ENCODE measurements at places on chromosomes 4 and X.

DNA sequence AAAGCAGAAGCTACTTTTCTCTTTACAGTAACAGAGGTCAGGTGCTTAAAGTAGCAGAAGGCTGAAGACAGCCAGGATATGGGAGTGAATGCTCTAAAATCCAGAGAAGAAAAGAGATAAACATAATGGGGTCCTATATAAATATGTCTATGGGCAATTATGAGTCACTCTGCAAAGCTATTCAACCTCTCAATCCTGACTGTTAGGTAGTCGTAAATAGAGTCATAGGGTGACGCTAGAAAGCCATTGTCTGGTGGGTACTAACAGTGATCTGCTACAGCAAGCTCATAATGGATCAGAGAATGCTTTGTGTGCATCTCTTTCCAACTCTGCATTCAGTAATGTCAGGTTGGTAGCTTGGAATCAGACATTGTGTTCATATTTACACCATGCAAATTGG, 53.5 kb upstream of the PDE5A start:
- DNase-seq, result no peak

DNA sequence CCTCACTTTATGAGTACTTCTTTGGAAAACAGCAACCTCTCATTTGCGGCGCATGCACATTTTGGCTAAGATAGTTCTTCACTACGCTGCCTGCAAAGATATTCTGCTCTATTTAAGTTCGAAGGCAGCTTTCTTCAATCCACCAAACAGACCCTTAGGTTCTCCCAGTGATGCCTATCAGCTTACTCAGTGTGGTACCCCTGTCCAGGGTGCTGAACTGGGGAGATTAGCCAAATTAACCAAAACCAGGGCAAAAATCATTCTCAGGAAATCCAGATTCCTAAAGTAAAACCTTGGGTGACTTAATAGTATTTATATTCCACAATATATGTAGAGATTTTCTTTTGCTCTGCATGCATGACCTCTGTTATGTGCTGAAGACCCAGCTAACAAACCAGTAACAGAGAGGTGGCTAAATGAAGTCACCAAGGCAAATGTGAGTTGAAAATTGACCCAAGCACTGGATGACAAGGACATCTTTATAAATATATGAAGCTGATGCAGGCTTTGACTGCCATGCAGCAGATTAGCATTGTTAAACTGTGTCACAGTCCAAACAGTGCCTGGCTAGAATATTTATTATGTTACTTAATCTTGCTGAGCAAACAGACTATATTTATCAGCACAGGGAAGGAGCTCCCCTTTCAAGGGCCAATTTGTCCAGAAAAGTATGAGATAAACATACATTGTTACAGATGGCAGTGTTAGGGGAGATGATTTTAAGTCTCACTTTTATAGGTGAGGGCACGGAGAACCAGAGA, 418.2 kb downstream of the STIM2 start:
- no peak for DNase-seq

DNA sequence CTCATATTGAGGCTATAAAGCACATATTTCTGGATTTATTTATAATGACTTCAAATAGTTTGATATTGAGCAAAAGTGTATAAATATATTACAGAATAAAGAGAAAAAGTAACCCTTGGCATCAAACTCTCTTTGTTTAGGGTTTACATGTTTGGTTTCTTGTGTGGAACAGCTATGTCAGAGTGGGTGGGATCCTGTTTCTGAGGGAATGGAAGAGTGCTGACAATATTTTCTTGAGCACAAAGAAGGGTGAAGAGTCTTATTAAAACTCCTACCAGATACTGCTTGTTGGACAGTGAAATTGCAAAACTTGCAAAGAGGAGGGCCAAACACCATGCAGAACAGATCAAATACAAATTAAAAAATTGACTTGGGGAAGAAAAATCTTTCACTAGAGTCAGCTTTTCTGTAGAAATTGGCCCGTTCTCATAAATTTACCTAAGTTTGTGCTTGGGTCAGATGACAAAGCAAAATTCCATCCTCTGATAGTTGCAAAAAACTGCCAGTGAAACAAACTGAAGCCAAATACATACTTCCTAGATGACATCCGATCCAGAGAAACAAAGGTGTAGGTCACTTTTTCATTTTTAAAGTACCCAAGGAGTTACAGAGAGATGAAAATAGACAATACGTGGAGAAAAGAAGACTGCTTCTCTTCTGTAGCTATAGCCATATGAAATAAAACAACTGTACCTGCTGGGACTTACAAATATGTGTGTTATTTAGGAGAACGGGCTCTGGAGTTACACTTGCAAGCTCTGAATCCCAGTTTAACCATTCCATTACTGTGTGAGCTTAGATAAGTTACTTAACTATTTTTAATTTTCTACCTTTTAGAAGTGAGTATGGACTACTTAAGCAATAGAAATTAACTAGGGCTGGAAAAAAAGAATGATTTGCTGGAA, 133.3 kb downstream of the MAML3 start:
- DNase-seq, result peak; percentile 67

DNA sequence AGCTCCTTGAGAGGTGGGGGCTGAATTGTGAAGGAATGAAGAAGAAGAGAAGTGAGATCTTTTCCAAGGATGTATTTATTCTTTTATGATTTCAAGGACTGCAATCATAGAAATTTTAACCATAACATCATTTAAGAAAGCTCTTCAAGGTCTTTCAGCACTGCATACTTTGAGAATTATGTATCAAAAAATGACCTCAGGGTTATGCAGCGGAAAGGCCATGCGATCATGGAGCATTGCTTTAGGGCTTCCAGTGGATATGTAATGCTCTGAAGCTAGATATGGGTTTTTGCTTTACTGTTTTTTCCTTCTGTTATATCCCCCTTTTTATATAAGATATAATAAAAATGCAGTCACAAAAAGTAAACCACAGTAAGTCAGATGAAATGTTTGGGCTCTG, 38.7 kb downstream of the SGMS2 start:
- DNase-seq, result no peak

DNA sequence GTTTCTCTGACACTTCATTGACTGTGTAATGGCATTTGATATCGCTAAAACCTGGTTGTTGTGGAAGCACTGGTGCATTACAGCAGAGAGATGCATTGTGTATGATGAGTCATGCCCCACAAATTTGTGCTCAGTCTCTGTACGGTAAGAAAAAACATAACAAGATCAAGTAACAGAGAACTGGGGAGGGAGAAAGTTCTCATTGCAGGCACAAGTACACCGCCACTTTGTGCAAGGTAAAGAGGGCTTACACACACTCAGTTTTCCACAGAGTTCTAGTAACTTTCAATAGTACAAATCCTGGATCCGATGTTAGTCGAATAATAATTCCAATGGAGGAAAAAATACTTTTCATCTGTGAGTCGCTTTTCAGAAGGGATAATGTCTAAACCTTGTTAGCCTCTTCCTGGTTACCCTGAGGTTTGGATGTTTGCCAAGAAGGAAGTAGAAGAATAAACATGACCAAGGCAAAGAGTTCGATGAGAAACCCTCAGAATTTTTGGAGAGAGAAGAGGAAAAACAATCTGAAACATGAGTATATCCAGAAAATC, 512.5 kb upstream of the SLIT2 start:
- peak; percentile 82 for DNase-seq

- no peak for DNase-seq
These were observed 9.7 kb downstream of the POU4F2 start for GRCh38 chr4:146648461-146648783.

GRCh38 chr4:85127653-85128052, 161.2 kb upstream of the WDFY3 start:
- DNase-seq, result no peak

- no peak for DNase-seq
These were observed 244.6 kb upstream of the BOD1L1 start for GRCh38 chr4:13872155-13872554.

DNA sequence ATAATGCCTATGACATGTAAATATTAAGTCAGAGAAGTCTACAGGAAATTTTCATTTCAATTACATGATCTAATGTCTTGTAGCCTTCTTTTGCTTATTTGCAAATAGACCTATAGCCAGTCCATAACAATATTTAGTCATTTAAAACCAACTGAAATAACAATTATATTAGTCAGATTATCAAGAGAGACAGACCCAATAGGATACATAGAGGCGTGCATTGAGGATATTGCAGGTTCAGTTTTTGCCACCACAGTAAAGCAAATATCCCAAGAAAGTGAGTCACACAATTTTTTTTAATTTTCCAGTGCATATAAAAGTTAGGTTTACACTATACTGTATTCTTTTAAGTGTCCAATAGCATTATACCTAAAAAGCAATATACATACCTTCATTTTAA, 349.7 kb upstream of the ATOH1 start:
- DNase-seq, result no peak

- no peak for DNase-seq
These were observed 101.2 kb upstream of the CXCL13 start for GRCh38 chr4:77504407-77504806.

GRCh38 chrX:40644176-40644575, 3.2 kb downstream of the CXorf38 start:
- no peak for DNase-seq

GRCh38 chr4:129515356-129515755, 419.4 kb downstream of the C4orf33 start:
- no peak for DNase-seq

DNA sequence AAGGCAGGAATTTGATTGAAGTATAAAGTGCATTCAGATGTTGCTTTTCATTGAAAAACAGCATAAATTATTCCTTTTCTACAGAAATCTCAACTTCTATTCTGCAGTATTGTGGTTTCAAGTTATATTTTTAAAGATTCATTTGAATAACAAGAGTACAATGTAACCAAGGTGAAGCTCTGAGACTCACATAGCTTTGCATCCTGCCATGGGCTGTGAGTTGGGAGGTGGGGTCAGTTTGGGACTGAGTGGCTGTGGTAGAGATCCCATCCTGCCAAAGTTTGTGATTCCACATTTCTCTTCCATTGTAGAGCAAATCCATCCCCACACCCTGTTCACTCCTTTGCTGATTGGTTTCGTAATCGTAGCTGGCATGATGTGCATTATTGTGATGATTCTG, 69.2 kb downstream of the KIT start:
- DNase-seq, result no peak

GRCh38 chrX:135509885-135510284, 10.6 kb upstream of the INTS6L start:
- no peak for DNase-seq

- no peak for DNase-seq
These were observed 12.1 kb downstream of the HAND2 start for GRCh38 chr4:173517781-173518424.

GRCh38 chr4:54014666-54015160, 49.7 kb downstream of the CHIC2 start:
- no peak for DNase-seq

GRCh38 chr4:54527532-54527931, 130.2 kb upstream of the KIT start:
- DNase-seq, result no peak

DNA sequence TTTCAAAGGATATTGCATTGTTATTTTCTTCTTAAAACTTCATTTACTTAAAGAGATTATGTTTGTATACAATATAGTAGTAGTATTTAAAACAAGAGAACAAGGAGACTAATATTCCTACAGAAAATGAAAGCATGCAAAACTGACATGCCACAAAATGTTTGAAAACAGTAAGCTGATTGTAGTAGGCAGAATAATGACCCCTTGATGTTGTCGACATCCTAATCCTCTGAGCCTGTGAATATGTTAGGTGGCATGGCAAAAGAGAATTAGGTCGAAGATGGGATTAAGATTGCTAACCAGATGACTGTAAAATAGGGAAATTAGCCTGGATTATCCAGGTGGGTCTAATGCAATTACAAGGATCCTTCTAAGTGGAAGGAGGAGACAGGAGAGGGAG, 522.2 kb upstream of the NR3C2 start:
- no peak for DNase-seq

All from PC-9 (cell line).